DND-41 (cell line): ENCODE measurements at places on chromosomes 1 and 21.

GRCh38 chr1:2194319-2194897, at the start of gene FAAP20:
TSS of gene FAAP20 (minus strand) at chr1:2194772. CDS start at chr1:2194749, 23 bp downstream.
- peak; percentile 84 for DNase-seq
- H3K4me1 ChIP-seq = peaks cover 34% of the 10 kb centered on the region
- peak within 1 kb of the TSS; percentile 92 for H3K27ac ChIP-seq
- H3K36me3 ChIP-seq = peaks cover 25% of the 10 kb centered on the region
- H3K4me3 ChIP-seq = peak within 1 kb of the TSS; percentile 65
- H3K27me3 ChIP-seq = no peaks in the 10 kb centered on the region

DNA sequence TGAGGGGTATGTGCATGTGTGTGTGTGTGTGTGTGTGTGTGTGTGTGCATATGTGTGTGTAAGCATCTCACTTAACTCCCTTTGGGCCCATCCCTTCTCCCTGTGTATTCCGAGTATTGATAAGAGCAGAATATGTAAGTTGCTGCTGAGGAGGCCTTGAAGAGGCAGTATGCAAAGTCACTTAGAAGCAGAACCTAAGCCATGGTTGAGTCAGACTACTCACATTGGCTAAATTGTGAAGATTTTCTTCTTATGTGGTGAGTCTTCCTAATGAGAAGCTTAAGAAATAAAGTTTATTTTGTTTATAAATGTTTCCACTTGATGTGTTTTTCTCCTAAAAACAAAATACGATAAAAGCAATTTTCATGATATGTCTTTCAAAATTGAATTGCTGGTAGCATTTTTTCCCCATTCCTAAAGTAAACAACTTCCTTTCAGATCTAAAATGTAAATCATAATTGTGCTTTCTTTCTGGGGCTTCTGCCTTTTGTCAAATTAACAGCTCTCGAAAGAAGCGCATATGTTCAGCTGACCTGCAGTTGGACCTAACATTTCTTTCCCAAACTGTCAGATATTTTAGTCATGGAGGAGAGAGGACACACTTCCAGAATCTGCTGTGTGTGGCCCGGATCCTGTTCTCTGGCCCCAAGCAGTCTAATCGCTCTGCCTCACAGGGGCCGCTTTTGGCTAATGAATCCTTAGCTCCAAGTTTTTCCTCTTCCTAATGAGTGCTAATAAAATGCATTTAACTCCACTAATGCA, 284.0 kb downstream of the DUSP10 start:
- H3K27ac ChIP-seq = no peak overlapping the region
- H3K27me3 ChIP-seq = no peaks in the 10 kb centered on the region
- H3K36me3 ChIP-seq = no peaks in the 10 kb centered on the region
- DNase-seq = no peak

- H3K27ac ChIP-seq = no peak overlapping the region
- H3K4me1 ChIP-seq = no peaks in the 10 kb centered on the region
- H3K27me3 ChIP-seq = peaks cover 5% of the 10 kb centered on the region
- no peaks in the 10 kb centered on the region for H3K36me3 ChIP-seq
Measured at GRCh38 chr1:56833088-56833487, 13.9 kb upstream of the FYB2 start.

DNA sequence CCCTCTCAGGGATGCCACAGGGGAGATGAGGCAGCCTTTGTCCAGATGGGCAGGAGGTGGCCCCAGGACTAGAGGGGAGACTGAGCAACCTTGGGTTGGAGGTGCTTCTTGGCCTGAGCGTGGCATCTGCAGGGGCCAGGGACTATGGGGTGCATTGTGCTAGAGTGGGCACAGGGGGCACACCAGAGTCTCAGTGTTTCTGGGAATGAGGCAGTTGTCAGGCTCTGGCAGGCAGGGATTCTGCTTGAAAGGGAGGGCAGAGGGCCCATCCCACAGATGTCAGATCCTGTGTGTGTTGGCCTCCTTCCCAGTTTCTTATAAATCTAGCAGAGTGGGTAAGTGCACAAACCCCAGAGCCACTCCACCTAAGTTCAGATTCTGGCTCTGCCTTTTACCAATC, 13.7 kb downstream of the LGR6 start:
- no peak for DNase-seq
- no peak overlapping the region for H3K27ac ChIP-seq
- no peaks in the 10 kb centered on the region for H3K36me3 ChIP-seq
- H3K4me1 ChIP-seq = no peaks in the 10 kb centered on the region
- no peak overlapping the region for H3K4me3 ChIP-seq
- peaks cover 4% of the 10 kb centered on the region for H3K27me3 ChIP-seq

DNA sequence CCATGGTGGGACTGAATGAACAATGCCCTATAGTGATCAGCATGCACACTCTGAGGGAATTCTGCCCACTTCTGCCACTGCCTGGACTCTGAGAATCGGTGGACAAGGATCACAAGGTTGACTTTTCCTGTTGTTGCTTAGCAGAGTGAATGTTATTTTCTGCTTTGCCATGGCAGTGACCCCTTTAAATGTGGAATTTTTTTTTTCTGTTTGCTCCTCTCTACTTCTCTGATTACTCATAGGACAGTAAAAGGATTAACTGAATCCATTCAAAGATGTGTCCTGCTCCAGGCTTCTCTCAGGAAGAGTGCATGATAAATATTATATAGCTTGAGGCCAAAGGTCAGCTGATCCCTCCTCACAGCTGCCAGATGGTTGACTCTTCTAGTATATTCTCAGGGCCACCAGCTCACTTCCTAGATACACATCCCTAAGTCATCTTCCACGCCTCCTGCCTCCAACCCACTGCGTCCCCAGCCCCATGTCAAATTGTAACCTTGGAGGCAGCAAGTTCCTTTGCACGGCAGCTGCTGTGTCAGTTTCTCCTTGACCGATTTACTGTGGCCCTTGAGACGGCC, 74.0 kb upstream of the RALGPS2 start:
- no peak overlapping the region for H3K4me3 ChIP-seq
- H3K4me1 ChIP-seq = no peaks in the 10 kb centered on the region
- DNase-seq = no peak
- H3K27me3 ChIP-seq = peaks cover 10% of the 10 kb centered on the region
- no peak overlapping the region for H3K27ac ChIP-seq

DNA sequence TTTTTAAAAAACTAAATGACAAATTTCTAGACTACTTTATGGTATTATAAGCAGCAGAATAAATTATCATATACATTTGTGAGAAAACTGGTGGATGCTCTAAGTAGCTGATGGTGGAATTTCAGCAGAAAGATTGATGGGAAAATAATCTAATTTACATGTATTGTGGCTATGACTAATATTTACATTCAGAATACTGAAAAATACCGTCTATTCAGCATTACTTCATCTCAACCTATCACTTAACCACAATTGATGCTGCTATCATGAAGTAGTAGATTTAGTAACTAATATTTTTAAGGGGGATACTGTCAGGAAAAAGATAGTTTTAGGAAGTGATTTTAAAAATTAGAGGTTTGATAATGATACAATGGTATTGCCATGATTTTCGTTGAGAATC, 137.9 kb downstream of the IFI44 start:
- no peak for DNase-seq
- H3K4me1 ChIP-seq = no peaks in the 10 kb centered on the region
- H3K4me3 ChIP-seq = no peak overlapping the region
- no peaks in the 10 kb centered on the region for H3K27me3 ChIP-seq

- H3K27me3 ChIP-seq = peaks cover 18% of the 10 kb centered on the region
- peaks cover 25% of the 10 kb centered on the region for H3K4me1 ChIP-seq
- DNase-seq = peak; percentile 79
- H3K36me3 ChIP-seq = peaks cover 12% of the 10 kb centered on the region; the same call in 1 of the 2 replicates
Measured at GRCh38 chr1:24416666-24417391, 1.2 kb downstream of the NIPAL3 start.

DNA sequence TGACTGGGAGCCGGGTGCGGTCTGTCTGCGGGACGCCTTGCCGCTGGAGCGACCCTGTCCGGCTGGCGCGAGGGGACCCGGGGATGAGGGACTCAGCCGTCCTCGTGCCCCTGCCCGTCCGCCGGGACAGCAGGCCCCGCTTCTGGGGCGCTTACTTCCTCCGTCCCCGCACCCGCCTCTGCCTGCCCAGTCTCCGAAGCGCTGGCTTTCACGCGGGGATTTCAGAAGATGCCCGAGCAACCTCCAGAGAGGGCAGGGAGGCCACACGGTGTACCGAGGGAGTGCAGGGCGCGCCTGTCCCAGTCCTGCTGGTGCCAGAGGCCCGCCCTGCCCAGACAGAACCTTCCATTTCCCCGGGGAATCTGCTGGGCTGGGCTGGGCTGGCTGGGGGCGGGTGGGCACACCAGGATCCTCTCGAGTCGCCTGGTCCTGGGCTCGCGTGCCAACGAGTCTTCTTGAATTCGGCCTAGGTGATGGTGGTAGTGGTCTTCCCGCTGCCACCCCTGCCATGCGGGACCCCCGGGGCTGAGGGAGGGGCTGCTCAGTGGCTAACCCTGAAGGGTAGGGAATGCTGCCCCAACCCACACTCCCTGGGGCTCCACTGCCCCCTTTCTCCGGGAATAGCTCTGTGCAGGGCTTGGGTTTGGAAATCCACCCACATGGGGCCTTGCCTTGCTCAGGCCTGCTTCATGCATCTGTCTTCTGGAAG, 2.5 kb upstream of the TRPM2 start:
- no peaks in the 10 kb centered on the region for H3K27me3 ChIP-seq
- no peaks in the 10 kb centered on the region for H3K36me3 ChIP-seq
- H3K4me3 ChIP-seq = no peak overlapping the region
- H3K27ac ChIP-seq = peak overlapping the region; percentile 22; the same call in 1 of the 2 replicates
- no peak for DNase-seq
- H3K4me1 ChIP-seq = peaks cover 45% of the 10 kb centered on the region

GRCh38 chr1:43789604-43790550, 82.5 kb downstream of the ST3GAL3 start:
- no peaks in the 10 kb centered on the region for H3K27me3 ChIP-seq
- H3K4me3 ChIP-seq = no peak overlapping the region
- peaks cover 25% of the 10 kb centered on the region for H3K4me1 ChIP-seq
- peak overlapping the region; percentile 48 for H3K27ac ChIP-seq
- peak; percentile 62 for DNase-seq
- peaks cover 6% of the 10 kb centered on the region; the same call in 1 of the 2 replicates for H3K36me3 ChIP-seq

DNA sequence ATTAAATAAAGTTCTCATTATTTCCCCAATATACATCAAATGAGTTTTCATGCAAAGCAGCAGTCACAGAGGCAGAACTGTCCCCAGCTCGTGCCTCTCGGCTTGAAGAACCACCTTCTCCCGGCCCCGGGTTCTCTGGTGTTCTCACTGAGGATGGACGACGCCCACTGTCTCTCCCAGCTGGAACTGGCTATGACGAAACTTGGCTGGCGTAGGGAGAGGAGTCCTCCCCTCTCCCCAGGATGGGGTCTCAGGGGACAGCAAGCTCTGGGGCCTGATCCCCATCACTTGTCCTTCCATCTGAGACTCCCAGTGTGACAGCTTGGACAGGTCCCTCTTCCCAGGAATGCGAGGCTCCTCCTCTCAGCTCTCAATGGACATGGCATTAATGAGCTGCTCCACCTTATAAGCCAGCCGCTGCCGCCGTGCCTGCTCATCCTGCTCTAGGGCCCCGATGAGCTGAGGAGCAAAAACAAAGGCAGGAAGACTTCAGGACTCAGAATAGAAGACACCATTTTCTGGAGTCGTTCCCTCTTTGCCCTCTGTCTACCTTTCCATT, 116.0 kb upstream of the CD34 start:
- no peaks in the 10 kb centered on the region for H3K36me3 ChIP-seq
- DNase-seq = no peak
- peaks cover 30% of the 10 kb centered on the region for H3K27me3 ChIP-seq
- H3K4me3 ChIP-seq = no peak overlapping the region
- H3K4me1 ChIP-seq = no peaks in the 10 kb centered on the region
